ENCODE measurements at places on chromosomes 1 and 21.

DNA sequence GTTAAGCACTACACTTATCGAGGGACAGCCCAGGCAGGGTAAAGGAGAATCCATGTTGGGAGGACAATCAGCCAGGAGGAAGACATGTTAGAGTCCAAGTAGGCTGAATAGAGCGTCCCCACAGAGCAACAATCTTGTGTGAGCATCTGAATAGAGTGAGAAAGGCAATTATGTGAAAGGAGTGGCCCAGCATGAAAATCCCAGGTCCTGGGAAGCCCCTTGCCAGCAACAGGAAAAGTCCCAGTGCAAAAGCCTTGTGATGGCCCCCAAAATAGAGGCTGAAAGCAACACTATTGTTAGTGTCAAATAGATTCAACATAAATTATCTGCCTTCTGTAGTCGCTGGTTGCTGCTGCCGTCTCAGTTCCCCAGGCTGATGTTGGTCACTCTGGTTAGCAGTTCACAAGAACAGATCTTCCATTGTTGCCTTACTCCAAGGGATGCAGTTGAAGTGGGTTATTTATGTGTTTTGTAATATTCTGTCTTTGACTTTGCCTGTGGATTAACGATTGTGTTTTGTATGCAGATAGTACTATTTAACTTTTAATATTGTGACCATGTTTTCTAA, 12.1 kb upstream of the ABL2 start:
- peak; percentile 92 for DNase-seq

DNA sequence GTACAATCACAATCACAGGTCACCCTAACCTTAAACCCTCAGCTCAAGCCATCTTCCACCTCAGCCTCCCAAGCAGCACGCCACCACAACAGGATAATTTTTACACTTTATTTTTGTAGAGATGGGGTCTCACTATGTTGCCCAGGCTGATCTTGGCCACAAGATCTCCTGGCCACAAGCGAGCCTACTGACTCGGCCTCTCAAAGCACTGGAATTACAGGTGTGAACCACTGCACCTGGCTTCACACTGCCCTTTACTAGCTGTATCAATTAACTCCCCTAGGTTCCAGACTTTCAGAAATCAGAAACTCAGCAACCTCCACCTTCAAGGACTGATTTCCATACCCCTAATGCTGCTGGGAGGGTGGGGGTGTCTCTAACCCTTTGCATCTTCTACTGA, 37.0 kb downstream of the NUP133 start:
- no peak for DNase-seq

- no peak for DNase-seq
These were observed 91.7 kb upstream of the CD34 start for GRCh38 chr1:208002672-208003071.

DNA sequence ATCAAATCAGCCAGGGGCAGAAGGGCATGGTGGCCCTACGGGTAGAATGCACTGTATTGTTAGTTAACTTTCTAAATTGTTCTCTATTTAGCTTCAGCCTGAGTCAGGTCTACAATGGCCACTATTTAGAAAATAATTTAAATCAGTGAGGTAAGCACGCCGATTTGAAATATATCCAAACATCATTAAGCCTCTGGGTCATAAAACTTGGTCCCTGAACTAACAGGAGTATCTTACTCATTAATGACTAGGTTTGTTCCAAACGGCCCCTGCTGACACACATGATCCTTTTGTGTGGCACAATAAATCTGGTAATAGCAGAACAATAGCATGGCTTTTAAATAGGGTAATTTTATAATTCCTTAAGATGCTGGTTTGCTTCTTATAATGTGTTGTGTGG, 48.4 kb downstream of the STX6 start:
- peak; percentile 88 for DNase-seq

GRCh38 chr1:213017447-213018273, 2.0 kb upstream of the ANGEL2 start:
- DNase-seq = no peak

GRCh38 chr1:67685558-67686266, 711 bp downstream of the GADD45A start:
- DNase-seq = no peak

GRCh38 chr1:207825409-207825695, 73.5 kb downstream of the CD46 start:
- no peak for DNase-seq

DNA sequence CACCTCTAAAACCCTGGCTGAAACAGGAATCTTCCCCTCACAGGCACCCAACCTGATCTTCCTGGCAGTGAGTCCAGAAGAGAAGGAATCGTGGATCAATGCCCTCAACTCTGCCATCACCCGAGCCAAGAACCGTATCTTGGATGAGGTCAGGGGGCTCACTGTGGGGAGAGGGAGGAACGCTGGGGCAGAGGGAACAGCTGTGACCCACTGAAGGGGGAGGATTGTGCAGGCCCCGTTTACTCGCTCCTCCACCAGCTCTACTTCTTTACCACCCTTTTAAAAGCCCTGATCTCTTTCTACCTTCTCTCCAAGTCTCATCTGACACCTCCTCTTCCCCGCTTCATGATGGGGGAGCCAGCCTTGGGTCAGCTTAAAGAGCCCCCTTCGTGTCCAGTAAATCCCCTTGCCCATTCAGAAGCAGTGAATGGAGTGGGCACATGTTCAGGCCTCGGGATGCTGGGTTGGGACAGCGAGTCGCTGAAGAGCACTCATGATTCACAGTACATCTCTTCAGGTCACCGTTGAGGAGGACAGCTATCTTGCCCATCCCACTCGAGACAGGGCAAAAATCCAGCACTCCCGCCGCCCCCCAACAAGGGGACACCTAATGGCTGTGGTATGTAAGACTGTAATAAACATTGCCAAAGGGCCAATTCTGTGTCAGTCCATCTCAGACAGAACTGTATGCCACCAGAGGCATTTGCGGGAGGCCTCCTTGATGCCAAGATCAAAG, 7.3 kb downstream of the PLEKHO1 start:
- no peak for DNase-seq

- no peak for DNase-seq
These were observed 2.8 kb downstream of the TGFB2 start for GRCh38 chr1:218347723-218348627.

Measured in COLO829 (cell line).